ENCODE measurements at places on chromosomes 12 and 14.
A peak's percentile ranks its signal among the peaks of the same experiment; 100 is the strongest.

- no peak for DNase-seq
Measured at GRCh38 chr14:88026890-88027289, 22.0 kb downstream of the GPR65 start.

GRCh38 chr14:24178399-24179178 lies 6.7 kb downstream of the REC8 start:
- DNase-seq: no peak

DNA sequence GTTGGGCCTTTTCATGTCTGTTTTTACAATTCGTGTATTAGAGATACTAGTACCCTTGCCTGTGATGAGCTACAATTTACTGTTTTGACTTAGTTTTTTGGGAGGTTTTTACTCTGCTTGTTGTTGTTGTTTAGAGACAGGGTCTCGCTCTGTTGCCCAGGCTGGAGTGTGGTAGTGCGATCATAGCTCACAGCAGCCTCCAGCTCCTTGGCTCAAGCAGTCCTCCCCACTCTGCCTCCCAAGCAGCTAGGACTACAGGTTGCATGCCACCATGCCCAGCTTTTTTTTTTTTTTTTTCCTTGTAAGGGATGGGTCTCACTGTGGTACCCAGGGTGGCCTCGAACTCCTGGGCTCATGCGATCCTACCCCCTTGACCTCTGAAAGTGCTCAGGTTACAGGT lies 52.0 kb upstream of the DIP2B start:
- no peak for DNase-seq

DNA sequence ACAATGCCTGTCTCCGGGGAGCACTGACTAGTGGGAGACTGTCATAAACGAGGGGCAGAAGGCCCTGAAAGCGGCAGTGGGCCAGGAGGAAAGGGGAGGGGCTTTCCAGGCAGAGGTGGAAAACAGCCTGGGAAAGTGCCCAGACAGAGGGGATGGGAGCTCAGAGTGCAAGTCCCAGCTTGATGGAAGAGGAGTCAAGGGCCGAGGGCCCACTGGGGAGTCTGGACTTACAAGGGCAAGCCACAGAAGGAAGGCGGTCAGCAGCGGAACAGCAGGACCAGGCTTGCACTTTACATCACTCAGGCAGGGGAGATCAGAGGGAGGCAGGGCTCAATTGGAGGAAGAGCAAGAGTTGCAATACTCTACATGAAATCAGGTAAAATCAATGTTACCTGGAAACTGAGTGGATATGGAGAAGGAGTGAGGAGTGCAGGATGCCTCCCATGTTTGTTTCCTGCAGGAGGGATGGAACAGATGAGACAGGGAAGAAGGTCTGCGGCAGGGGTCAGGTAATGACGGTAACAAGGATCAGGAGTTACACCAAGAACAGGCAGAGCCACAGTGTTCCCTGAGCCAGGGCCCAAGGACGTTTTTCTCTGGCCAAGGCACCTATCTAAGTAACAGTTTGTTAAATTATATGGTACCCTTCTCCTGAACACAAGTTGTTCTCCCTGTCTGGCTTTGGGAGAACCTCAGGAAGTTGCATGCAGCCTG lies 23.8 kb downstream of the PXN start:
- no peak for DNase-seq

DNA sequence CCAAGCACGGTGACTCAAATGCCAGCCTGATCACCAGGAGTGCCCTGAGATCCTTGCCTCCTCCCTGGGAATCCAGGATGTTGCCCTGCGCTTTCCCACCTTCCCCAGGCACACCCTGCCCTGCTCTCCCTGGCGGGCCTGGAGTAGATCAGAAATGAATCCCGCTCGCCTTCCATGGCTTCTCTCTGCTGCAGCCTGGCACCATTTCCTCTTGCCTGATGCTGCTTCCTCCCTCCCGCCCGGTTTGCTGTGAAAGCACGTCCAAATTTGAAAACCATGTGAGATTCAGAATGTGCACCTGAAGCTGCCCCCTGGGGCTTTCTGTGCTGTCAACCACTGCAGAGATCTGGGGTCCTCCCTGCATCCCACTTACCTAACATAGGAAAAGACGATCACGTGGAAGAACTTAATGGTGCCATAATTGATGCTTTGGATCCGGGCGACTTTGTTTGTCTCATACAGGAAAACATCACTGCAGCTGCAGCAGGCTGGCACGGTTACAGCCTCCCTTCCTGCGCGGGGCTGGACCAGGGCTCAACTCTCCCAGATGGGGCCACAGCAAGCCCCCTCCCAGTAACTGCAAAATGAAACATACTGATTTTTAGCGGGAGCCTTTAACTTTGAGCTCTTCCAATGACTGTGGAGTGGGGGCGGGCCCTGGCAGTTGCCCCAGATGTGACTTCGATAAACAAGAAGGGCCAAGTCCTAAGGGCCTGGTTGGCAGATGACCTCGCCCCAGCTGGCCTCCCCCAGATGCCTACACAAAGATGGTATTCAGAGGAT lies 24.9 kb upstream of the C12orf76 start:
- no peak for DNase-seq

DNA sequence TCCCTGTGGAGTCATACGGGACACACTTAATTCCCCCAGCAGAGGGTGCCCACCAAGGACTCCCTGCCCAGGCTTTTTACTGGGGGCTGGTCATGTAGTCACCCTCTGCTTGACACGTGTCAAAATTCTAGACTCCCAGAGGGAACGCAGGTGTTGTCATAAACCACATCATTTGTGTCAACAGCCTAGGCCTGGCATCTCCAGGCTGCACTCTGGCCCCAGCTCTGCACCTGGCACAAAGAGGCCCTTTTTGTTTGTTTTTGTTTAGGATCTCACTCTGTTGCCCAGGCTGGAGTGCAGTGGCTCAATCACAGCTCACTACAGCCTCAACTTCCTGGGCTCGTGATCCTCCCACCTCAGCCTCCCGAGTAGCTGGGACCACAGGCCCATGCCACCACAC lies 21.1 kb downstream of the BRI3BP start:
- no peak for DNase-seq

DNA sequence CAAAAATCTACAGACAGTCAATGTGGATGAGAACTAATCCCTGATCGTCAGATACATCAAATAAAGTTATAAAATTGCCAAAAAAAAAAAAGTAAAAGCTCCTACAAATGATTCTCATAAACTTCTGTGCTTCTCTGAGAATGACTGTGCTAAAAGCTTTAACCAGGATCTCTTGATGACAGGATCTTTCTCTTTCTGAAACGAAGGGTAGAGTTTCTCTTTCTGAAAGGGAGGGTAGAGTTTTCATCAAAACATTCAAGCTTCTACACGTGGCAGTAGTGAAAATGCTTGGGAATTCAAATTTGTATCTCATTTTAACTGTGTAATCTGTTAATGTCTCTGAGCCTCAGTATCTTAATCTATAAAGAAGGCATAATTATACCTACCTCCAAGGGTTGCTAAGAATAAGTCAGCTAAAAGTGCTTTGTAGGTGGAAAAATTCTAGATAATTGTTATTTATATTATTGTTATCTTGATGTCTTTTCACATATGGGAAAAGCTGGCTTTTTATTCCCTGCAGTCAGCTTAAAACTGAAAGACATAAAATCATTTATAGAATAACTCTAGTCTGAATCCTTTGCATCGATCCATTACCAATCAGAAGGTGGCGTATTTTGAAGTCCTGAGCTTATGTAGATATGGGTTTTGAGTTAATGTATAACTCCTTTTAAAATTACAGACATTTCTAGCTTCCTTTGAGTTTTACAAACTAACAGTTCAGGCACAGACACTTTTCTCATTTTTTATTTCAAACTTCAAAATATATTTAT lies 157.4 kb downstream of the DACT1 start:
- no peak for DNase-seq

GRCh38 chr12:86275356-86275755 lies 19.2 kb upstream of the MGAT4C start:
- DNase-seq: no peak

GRCh38 chr12:16220120-16220519 lies 57.4 kb downstream of the SLC15A5 start:
- DNase-seq: no peak

DNA sequence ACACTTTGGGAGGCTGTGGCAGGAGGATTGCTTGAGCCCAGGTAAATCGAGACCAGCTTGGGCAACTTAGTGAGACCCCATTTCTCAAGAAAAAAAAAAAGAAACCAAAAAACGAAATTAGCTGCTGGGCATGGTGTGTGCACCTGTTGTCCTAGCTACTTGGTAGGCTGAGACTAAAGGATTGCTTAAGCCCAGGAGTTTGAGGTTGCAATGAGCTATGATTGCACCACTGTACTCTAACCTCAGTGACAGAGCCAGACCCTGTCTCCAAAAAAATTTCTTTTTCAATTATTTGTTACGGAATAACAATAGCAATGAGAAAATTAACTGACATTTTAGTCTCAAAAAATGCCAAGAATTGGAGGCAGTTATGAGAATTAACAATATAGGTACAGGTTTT lies 128.0 kb downstream of the CCDC91 start:
- DNase-seq: no peak

- DNase-seq: no peak
Measured at GRCh38 chr12:130589540-130590317, 126.4 kb downstream of the RIMBP2 start.

GRCh38 chr12:130480887-130481286 lies 143.2 kb downstream of the PIWIL1 start:
- no peak for DNase-seq

DNA sequence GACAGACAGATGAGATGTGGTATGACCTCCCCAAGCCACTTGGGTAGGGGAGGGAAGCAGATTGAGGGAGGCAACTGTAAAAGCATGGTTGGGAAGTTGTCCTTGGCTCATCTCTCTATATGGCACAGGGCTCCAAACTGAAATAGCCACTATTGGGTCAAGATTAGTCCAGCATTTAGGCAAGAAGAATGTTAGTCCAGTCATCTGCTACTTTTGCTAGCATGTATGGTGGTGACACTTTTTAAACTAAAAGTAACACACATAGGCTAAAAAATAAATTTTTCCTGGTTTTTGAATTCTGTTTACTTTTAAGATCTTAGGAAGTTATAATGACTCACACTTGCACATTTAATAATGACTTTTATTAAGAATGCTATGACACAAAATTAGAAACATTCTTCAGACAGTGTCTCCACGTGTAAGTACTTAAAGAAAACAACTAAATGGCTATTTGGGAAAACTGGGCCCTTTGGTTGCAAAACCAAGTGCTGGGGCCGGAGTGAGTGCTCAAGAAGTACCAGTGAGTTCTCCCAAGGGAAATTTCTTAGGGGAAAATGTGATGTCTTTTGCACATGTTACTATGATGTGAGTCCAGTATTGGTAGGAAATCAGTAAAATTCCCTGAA lies 179.1 kb upstream of the HIF1A start:
- DNase-seq: no peak

DNA sequence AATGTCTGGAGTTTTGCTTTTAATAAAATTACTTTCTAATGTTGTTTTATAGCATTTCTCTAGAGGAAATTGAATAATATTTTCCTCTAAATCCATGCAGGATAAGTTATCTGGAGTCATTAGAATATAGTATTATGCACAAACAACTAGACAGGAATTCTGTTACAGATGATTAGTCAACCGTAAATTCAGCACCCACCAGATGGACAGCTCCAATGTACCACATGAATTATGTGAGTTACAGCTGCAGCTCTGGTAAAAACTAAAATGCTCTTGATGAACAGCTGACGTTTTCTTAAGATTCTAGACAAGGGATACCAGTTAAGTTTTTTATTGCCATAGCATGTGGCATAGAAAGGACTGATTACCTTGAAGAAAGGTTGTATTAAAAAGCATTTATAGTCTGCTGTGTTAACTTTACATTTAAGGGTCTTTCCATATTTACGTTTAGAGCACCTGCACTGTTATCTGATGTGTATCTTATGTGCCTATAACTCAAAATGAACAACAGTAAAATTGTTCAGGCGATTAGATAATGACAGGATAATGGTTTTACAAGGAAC lies 321.4 kb upstream of the LRFN5 start:
- DNase-seq: peak; percentile 4

- no peak for DNase-seq
Measured at GRCh38 chr14:96592591-96593386, 90.6 kb downstream of the PAPOLA start.

DNA sequence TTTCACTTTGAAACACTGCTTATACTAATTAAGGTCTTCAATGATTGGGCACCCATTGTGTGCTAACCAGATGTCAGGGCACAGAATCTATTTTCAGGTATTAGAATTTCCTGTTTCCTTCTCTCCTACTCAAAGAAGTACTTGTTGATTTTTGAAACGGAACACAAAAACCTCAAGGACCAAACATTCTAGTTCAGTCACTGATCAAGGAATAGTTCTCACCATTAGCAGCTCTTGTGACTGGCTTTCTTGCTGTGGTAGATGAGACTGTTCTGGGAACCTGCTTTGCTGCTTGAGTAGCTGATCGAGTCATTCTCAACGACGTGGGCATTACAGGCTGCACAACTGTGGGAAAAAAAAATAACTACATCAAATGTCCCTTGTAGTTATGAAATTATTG lies 11.0 kb downstream of the DLGAP5 start:
- DNase-seq: peak; percentile 3

DNA sequence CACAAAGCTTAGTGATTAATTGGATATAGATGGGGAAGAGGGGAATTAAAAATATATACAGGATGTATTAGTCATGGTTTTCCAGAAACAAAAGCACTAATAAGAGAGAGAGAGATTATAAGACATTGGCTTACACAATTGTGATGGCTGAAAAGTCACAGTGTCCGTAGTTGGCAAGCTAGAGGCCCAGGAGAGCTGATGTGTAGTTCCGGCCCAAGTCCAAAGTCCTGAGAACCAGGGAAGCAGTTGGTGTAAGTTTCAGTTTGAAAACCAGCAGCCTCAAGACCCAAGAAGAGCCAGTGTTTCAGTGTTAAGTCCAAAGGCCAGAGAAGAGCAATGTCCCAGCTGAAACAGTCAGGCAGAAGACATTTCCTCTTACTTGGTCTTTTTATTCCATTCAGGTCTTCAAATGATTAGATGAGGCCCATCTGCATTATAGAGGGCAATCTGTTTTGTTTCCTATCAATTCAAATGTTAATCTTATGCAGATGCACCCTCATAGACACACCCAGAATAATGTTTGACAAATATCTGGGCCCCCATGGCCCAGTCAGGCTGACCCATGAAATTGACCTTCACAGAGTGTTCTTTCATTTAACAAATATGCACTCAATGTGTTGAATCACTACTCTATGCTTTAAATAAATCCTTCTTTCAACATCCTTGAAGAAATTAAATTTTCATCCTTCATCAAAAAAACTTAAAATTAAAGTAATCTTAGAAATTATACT lies 67.2 kb upstream of the DIO2 start:
- DNase-seq: no peak

- peak; percentile 84 for DNase-seq
Measured at GRCh38 chr12:88723219-88723618, 142.9 kb upstream of the KITLG start.

DNA sequence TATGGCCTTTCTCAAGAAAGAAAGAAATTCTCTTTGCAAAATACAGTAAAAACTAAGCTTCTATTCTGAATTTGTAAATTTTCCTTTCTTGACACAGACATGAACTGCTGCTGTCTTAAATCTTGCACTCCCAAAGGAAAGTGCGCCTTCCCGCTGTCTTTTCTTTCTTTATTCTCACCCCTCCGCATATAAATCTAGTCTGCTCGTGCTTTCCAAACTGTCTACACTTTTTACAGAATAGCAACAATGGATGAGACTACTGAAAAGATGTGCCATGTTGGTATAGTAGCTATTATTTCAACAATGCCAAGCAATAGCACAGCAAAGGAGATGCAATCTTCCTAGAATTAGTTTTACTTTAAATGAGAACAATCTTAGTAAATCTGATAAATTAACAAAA lies 328.8 kb upstream of the PDE3A start:
- DNase-seq: no peak

All from skeletal muscle cell (primary cell).